ENCODE measurements at places on chromosomes 13 and 19.

DNA sequence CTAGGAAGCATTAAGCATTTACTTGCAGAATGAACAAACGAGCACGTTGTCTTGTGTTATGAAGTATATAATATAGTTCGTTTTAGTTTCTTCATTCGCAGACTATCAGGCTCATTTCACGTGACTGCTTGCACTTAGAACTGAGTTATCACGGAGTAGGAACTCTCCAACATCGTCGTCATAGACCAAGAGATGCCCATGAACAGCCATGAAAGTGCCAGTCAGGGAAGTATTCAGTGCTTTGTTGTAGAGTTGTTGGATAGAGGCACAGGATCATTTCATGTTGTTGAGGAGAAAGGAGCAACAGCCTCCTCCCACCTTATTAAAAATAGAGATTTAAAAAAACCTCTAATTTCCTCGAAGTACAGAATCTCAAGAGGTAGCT lies 977 bp upstream of the IL17D start:
- DNase-seq = no peak

- DNase-seq = peak; percentile 48
Observed at GRCh38 chr19:2166741-2167738, 3.3 kb downstream of the DOT1L start.

DNA sequence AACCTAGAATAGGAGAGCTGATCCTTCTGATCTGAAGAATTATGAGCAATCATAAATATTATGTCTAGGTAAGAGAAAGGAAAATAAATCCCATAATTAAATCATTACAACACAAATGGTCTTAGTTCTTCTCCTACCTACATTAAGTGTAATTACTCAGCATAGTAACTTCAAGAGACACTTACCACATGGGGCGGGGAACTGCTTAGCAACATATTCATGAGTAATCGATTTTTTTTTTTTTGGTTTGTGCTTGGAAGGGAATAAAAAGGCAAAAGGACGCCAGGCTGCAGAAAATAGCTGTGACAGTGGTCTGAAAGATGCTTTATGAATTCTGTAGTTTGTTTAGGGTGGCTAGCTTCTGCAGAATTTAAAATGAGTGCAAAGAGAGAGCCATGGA lies 103.3 kb upstream of the HTR2A start:
- DNase-seq = no peak

GRCh38 chr13:58949646-58950045 lies 1214.1 kb downstream of the DIAPH3 start:
- DNase-seq = no peak

DNA sequence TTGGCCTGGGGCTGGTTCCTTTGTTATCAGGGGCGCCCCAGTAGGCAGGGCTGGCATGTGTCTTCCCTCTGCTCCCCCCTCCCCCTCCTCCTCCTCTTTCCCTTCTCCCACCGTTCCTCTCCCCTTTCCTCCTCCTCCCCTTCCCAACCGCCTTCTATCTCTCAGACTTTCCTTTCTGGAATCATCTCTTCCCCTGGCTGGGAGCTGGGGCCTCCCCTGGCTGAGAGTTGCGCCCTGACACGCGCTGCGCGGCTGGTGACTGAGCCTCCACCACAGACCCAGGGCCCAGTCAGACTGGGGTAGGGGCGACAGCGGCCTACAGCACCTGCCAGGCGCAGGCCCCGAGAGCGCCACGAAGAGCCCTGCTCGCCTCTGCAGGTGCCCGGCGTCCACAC lies 2.8 kb downstream of the PNMA8B start:
- no peak for DNase-seq

DNA sequence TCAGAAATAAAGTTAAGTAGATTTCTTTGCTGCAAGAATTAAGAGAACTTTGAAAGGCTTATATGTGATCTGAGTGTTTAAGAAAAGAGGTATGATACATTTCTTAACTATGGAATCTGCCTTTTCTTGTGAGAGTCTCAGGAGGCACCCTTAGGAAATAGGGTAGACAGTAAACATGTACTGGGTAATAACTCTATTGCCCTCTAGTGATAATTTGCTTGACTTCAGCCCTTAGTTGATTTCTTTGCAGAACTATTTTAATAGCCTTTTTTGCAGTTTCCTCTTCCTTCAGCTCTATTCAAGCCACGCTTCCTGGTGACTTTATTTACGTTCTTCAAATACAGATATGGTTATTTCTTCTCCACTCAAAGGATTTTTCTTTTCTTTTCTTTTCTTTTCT lies 37.0 kb upstream of the CCNA1 start:
- DNase-seq = no peak

DNA sequence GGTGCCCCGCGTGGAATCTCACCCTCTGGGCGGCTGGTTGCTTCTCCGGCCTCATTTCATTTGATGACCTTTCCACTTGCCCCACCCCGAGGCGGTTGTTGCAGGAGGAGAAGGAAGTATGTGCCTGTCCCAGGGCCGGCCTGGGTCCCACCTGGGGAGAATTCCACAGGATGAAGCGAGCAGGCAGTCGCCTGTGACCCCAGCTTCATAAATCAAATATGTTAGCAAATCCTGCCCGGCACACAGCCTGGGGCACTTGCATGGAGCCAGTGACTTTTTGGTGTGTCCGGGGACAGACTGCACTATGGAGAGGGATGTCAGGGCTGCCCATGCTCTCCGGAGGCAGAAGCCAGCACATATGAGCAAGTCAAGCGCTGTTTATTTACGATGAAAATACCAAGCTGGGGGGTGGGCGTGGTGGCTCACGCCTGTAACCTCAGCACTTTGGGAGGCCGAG lies 19.7 kb upstream of the ZBTB7A start:
- no peak for DNase-seq

DNA sequence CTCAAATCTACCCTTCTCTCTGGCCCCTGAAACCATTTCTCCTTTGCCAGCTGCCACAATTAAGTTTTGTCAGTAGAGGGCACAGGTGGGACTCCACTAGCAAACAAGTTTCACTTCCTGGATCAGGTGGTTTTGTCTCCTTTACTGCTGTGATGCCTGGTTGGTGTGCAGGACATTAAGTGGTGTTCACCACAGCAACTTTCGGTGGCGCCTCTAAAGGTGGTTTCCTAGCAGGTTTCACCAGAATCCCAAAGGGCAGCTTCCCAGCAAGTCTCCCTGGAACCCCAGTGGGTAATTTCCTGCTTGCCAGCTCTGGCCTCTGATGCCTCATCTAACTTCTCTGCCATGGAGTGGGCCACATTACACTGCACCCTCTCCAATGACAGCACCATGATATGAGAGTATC lies 16.6 kb downstream of the MED4 start:
- DNase-seq = no peak

- no peak for DNase-seq
Observed at GRCh38 chr13:21671620-21672286, 880 bp downstream of the FGF9 start.

- DNase-seq = no peak
Observed at GRCh38 chr19:18647807-18648206, 11.0 kb downstream of the KLHL26 start.

- no peak for DNase-seq
Observed at GRCh38 chr13:90502153-90502552, 845.3 kb upstream of the MIR17HG start.

DNA sequence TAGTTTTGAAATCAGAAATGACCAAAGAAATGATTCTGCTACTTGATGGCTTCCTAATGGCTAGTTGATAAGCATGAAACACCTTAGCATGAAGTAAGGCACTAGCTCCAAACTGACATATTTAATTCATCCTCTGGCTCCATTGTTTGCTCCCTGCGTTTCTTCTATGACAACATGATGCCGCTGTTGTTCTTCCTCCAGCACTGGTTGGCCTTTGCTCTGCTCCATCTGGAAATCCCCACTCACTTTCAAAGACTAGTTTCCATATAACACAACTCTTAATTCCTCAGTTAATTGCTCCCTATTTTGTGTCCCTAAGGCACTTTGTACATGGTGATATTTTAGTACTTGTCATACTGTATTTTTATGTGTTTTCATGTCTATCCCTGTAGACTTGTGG lies 151.6 kb downstream of the GPC6 start:
- no peak for DNase-seq

DNA sequence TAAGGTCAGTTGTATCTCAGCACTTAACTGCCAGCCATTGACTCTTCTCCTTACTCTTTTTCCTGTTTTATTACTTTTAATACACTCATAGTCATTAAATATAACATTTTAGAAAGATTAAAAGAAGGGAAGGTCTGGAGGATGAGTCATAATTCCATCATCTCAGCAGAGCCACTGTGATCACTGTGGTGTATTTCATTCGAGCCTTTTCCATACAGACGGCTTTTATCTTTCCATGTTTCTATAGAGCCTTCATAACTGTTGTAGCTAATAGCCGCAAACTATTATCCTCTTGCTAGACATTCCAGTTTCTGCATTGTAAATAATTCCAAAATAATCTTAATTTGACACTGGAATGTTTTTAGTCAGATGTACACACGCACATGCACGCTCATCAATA lies 4.7 kb upstream of the FLT1 start:
- no peak for DNase-seq

DNA sequence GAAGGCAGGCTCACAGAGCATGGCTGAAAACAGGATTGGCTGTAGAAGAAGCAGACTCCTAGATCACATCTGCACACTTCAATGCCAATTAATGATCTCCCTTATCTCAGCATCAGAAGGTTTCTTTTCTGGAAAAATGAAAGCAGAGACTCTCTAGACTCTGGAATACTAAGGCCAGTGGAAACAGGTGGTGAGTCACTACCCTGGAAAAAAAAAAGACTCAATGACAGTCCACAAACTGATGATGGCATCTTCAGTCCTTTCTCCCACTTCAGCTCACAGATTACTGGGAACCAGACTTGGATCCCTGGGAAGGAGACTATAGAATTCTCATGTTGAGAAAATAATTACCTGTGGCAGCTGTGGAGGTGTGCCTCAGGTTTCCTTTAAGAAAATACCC lies 47.5 kb upstream of the MBNL2 start:
- DNase-seq = no peak

GRCh38 chr19:35714601-35715354 lies 3.0 kb upstream of the KMT2B start:
- no peak for DNase-seq

DNA sequence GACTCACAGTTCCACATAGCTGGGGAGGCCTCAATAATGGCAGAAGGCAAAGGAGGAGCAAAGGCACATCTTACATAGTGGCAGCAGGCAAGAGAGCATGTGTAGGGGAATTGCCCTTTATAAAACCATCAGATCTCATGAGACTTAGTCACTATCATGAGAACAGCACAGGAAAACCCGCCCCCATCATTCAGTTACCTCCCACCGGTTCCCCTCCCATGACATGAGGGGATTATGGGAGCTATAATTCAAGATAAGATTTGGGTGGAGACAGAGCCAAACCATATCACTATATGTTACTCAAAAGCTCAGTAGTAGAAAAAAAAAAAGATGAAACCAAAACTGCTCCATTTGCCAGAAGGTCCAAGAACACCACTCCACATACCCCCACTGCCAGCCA lies 58.5 kb downstream of the DNAJC15 start:
- DNase-seq = no peak

DNA sequence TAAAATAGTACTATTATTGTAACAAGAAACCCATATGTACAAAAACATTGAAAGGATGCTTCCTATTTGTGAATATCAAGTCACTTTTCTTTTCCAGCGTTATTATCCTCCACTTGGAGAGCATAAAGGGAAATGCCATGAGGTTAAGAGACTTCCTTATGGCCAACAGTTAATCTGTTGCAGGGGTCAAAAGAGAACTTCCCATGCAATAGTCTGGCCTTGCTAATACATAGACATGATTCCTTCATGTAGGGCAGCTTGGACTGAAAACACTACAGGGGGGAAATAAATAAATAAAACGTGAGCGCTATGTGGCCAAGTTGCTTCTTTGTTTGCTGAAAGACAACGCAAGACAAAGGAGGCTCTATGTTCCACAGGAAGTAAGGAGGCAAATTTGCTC lies 269.1 kb upstream of the EDNRB start:
- no peak for DNase-seq

DNA sequence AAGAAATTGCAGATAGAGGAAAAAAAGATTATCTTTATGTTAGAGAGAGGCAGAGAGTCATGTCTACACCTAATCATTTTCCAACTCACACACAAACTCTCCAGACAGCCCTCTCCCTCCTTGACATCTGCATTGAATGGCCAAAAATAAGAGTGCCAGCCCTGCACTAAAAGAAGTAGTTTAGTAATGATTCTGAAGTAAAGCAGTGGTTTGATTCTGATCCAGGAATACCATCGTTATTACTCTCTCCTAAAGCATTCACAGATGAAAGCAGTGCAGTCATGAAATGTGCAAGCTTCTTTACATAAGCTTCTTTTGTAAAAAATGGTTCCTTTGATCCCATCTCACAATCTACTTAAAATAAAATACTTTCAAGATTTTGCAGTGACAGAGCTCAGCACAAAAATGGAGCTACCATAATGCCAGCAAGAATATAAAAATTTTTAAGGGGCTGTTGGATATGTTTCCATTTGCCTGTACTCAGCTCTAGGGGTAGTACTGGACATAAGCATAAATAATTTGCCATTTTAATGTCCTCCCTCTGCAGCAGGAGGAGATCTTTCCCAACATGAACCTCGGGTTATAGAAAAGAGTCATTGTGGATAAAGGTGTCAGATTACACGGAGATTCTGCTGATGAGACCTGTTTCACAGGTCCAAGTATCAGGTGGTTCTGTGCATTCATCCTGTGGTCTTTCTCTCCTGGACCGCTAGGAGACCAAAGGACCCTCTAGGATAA lies 406.3 kb downstream of the DCT start:
- no peak for DNase-seq

DNA sequence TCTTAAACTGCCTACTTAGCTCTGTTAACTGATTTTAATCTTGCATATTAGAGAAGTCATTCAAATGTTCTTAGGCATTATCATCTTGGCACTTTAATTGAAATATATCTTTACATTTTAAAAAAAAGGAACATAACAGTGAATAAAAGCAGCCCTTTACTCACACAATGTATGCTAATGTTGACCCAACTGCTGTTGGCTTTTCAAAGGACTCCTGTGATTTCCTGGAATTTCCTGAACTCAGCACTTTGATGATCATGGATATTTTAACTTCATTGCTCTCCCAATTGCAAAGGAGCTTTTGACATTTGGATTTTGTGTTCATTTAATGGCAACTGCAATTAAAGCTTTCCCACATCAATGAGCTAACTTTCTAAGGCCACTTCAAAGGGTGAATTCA lies 1230.3 kb downstream of the DIAPH3 start:
- no peak for DNase-seq

DNA sequence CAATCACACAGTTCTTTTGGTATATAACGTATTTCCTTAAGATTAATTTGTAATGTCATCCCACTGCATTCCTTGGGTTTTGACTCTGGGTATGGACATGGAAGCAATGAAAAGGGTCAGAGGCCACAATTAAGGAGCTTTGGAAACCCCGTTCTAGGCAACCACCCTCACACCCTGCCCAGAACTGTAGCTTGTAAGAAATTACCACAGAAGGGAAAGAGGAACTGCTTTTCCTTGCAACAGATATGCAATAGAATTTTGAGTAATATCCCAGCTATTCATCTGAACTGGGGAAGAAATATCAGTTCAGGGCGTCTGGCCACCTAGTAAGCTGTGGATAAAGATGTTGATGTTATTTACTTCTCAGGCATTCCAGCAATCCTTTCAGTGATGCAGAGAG lies 985 bp upstream of the CLC start:
- DNase-seq = no peak

All from posterior cingulate gyrus (tissue), 11 donors.